ENCODE measurements at places on chromosomes 3 and 15.

- peak; percentile 20 for DNase-seq
Observed at GRCh38 chr3:138916824-138917223, 30.1 kb downstream of the FOXL2 start.

DNA sequence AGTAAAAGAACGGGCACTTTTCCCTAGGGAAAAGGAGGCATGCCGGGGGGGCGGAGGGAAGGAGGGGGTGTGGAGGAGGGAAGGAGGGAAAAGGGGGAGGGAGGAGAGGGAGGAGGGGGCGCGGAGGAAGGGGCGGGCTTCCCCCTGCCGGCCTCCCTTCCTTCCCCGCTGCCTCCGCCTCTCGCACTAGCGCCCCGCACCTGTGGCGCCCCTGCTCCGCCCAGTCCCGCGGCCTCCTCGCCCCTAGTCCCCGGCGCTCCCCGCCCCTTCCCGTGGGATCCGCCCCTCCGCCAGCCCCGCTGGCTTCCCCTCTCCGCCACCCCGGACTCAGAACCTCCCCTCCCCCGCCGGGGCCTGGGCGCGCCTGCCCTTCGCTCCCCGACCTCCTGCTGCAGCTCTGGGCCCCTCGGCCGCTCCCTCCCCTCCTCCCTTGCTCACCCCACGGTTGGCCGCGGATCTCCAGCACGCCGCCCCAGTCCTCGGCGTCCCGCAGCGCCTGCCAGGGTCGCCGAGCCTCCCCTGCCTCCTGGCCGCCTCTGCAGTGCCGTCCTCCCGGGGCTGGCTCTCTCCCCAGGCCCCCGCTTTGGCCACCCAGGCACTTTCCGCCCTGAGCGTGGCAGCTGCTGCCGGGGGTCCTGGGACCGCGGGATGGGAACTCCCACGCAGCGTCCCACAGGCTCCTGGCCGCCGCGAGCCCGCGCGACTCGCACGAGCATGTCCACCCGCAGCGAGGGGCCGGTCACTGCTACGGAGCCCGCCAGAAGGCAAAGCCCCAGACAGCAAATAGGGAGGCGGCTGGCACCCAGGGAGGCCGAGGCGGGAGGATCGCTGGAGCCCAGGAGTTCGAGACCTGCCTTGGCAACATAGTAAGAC, 147.4 kb downstream of the TJP1 start:
- DNase-seq: no peak

GRCh38 chr3:141669434-141669833, 68.7 kb upstream of the RNF7 start:
- DNase-seq: no peak

DNA sequence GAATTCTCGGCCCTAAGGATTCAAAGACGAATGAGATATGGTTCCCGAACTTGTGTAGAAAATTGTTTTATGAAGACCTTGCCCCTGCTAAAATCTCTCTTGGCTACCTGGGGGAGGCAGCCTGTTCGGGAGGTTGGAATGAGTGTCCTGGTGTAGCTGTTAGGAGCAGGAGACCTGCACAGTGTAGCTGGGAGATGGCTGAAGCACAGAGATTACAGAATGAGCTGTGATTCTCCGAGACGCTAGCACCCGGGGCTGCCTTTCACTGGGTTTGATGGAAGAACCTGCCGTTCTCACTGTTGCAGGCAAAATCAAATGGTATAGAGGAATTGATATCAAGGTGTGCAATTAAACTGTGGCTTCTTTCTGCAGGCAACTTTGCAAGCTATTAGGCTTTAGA, 68.0 kb downstream of the TRAK1 start:
- DNase-seq: no peak

All from COR-L47 (cell line).